GM10248 (cell line): ENCODE measurements at places on chromosomes 6 and 20.
A peak's percentile ranks its signal among the peaks of the same experiment; 100 is the strongest.

DNA sequence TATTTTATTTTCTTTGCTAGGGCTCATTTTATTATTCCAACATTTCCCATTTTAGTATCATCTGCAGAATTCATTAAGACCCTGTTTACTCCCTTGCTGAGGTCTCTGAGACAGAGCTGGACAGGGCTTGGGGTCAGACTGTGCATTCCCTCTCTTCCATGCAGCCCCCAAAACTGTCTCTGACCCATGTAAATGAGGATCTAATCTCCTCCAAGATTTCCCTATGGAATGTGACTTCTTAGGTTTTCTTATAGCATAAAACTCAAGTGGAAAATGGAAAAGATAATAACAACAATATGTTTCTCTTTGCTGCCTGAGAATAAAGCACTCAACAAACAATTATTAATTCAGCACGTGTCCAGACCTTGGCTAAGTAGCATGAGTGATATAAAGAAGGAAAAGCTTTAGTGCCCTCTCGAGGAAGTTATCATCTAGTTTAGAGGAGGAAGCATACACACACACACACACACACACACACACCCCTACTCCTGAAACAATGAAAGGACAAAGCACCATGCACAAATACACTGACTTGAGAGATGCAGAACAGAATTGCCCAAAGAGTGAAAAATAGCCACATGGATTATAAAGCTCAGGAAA, 815.5 kb downstream of the BCKDHB start:
- DNase-seq: no peak

GRCh38 chr6:69827276-69827893, 30.6 kb upstream of the LMBRD1 start:
- no peak for DNase-seq

DNA sequence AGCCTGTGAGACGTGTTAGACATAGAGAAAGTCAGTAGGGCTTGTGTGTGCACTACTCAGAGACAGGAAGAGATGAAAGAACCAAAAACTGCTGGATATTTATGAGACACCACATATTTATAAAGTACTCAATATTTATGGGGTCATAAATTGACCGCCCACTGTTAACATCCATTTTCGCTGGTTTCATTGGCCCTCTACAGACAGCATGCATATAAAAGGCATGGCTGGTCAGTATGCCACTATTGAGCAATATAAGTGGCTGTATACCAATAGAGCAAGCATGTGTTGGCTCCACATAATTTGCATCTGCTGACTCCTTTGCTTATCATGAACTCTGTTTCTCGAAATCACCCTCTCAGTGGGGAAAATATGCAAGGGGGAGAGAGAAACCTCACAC, 110.3 kb upstream of the BTN3A2 start:
- DNase-seq: no peak

DNA sequence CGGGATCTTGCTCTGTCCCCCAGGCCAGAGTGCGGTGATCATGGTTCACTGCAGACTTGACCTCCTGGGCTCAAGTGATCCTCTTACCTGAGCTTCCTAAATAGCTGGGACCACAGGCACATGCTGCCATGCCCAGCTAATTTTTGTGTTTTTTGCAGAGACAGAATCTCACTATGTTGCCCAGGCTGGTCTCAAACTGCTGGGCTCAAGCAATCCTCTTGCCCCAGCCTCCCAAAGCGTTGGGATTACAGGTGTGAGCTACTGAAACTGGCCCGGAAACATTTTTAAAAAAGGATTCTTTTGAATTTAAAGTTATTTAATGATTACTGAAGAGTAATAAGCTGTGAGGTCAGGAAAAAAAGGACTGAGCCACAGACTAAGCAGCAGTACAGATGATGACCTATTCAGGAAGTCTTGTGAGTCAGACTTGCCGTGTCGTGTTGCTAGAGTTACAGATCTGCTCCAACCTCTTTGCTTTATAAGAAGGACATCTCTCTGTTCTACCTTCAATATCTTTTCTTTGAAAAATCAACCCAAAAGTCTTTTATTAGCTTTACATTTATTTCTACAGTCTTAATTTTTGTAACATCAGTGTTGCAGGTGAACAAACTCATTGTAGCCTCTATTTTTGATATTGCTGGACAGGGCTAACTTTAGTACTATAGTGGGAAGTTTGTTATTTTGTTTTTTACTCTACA, 108.7 kb downstream of the NCOA3 start:
- DNase-seq: peak; percentile 69

GRCh38 chr6:37373822-37374471, 20.2 kb downstream of the RNF8 start:
- no peak for DNase-seq

GRCh38 chr20:58466729-58467571, 48.2 kb downstream of the APCDD1L start:
- DNase-seq: no peak

DNA sequence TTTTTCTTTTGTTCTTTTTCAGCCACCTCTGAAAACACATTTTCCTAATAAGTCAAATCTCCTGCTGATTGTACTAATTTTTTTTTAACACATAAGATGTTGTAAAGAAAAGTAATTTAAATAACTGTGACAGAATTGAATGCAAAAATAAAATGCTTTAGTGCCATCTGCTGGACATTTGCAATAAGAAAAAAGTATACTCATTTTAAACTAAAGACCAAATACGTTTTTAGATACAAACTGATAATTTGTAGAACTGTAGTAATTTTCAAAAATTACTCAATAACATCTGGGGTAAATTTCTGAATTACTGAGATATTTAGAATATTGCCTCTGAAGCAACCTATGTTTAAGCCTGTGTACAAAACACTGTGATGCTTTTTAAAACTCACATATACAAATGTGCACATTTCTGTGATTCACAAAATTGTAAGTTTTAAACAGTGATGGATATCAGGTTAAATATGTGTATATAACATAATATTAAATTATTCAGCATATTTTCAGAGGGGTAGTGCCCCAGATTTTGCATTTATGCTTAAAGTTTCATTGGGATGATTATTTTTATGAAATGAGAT, 198.7 kb downstream of the RIMS1 start:
- DNase-seq: no peak

DNA sequence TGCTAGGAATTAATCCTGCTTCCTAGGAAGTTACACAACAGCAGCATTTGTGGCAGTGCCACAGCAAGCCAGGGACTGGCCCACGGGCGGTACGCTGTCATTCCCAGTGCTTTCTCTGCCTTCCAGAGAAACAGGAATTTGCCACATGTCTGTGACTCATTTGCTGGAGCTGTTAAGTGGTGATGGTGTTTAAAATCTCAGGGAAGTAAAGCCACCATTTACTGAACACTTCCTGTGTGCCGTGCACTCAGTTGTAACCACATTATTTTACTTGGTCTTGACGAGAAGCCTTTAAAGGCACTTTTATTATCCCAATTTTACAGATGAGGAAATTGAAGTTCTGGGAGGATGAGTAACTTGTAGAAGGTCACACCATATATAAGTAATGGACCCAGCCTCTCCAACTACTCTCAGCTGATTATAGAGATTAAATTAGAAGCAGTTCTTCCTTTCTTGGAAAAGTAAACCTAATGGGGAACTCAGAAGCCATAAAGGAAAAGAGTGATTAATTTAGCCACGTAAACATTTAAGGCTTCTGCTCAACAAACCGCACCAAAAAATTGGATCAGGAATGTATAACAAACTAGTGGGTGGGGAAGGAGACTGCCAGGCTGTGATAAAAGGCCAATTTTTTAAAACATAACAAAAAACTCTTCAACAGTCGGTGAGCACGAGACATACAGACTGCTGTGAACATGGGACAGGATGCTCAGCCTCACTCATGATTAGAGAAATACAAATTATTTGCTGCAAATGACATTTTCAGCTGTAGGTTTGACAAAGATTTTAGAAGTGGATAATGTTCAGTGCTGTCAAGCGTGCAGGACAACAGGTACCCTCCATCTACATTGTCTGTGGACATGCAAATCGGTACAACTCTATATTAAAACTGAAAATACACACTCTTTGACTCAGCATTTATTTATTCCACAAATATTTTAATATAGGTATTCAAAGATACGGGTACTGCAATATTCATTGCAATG, 311.2 kb downstream of the NRN1 start:
- no peak for DNase-seq

- no peak for DNase-seq
Measured at GRCh38 chr6:71031912-71032311, 75.1 kb upstream of the B3GAT2 start.

DNA sequence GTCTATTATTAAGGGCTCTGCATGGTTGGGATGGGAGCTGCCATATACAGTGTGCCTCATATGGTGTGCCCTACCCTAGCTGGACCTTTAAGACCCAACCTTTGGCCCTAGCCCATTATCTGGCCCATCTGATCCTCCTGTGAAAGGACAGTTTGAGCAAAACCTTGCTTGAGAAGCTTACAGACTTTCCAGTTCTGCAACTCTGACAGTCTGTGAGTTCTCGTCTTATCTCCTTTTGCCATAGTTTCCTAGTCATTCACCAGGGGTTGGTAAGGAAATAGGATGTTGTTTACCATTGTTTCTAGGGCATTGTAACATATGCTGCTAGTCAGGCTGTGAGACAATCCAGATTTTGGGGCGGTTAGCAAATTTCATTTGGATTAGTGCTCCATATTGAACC, 17.2 kb downstream of the CTNNBL1 start:
- DNase-seq: no peak

- no peak for DNase-seq
Measured at GRCh38 chr20:9166153-9166780, 97.4 kb downstream of the PLCB4 start.

DNA sequence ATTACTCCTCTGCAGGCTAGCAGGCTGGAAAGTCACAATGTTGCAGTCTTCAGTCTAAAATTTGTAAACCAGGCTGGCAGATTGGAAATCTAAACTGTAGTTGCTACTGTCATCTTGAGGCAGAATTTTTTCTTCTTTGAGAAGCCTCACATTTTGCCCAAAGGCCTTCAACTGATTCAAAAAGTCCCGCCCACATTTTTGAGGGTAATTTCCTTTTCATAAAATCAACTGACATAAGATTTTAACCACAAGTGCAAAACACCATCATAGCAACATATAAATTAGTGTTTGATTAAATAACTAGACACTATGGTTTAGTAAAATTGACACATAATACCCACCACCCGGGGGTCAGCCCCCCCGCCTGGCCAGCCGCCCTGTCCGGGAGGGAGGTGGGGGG, 28.4 kb downstream of the HLA-C start:
- no peak for DNase-seq

DNA sequence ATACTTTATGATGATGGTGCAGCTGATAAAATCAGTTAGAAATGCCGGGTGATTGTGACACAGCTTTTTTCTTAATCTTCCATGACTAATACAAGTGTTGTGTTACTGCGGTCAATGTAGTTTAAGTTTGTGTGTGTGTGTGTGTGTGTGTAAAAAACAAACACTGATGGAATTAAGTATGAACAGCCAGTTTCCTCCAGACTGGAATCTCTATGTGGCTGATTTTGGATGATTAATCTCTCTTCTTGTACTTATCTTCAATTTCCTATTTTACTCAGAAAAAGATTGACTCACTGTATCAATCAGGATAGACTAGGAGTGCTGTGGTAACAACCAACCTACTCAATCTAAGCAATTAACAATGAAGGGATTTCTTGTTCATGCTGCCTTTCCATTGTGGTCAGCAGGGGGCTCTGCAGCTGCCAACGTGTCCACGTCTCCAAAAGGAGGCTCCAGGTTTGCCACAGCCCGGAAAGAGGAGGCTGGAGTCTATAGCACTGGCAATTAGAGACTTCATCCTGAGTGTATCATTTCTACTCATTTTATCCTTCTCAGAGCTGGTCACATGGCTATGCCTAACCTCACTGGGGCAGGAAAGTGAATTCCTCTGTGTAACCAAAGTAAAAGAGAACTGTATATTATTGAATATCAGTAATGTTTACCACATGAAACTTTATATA, 107.7 kb downstream of the CD109 start:
- DNase-seq: no peak
